Gastroesophageal sphincter (tissue), 4 donors: ENCODE measurements at places on chromosomes 5 and 9.

DNA sequence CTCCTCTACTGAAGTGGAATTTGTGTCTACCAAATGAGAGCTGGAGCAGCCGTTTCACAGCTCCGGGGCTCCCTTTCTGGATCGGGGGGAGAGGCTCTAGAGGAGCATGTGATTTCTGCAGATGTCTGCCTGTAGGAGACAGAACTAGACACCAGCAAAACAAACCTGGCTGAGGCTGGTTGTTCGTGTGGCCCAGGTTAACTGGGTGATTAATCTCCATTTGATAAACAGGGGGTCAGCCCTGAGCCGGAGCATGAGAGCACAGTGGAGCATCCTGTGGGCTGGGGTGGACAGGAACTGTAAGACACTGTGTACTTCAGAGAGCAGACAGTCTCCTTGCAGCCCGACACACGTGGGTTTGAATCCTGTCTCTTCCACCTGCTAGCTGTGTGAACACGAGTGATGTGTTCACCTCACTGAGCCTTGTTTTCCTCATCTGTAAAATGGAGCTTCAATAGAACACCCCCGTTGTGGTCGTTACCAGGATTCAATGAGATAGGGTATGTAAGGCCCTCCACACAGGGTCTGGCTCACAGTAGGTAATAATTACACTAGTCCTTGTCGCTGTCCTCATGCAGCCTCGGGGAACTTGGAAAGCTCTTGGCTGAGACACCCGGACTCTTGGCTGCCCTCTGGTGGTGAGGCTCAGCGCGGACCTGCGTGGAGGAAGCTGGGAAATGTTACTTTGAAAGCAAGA, 12.9 kb downstream of the CXCL14 start:
- peak; percentile 46 for ATAC-seq

DNA sequence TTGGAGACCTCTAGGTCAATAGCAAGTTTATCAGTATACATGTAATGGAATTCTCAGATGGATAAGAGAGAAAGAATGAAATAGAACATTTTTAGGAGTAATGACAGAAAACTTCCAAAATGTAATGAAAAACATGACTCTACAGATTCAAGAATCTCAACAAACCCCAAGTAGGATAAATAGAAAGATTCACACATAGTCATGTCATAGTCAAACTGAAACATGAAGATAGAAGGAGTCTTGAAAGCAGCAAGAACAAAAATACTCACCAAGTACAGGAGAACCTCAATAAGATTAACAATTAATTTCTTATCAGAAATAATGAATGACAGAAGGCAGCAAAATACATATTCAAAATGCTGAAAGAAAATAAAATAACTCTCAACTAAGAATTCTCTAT, 164.5 kb downstream of the SPATA31D1 start:
- no peak for ATAC-seq

- no peak for ATAC-seq
Measured at GRCh38 chr9:31674264-31674663, 710.2 kb upstream of the ACO1 start.

GRCh38 chr9:133505901-133506652, 18.7 kb downstream of the MYMK start:
- ATAC-seq = peak; percentile 72

- peak; percentile 90 for ATAC-seq
Measured at GRCh38 chr5:5340206-5340729, 82.2 kb upstream of the ICE1 start.

GRCh38 chr9:136455043-136456002, 15.7 kb upstream of the INPP5E start:
- ATAC-seq = no peak

DNA sequence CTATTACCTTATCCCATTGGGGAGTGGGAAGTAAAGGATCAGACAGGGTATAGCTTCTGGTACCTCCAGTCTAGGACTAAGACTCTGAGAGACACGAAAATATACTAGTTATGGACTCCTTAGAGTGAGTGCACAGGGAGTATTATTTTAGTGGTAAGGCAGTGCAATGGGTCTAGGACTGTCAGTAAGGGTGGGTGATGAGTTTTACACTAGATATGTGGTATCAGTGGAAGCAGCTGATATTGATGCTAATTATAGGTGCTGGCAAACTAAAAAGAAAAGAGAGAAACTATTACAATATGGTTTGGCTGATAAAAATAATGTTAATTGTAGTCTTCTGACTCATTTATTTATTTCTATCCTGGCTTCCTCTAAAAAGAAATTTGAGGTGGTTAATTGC, 118.6 kb downstream of the UNC13B start:
- no peak for ATAC-seq

- peak; percentile 99 for ATAC-seq
Measured at GRCh38 chr5:177554474-177555111, at the start of gene FAM193B. Gene FAM193B (minus strand): TSS chr5:177554563. CDS start chr5:177554458, 105 bp downstream.

GRCh38 chr5:164518067-164518740, 1012.8 kb downstream of the MAT2B start:
- ATAC-seq = no peak

GRCh38 chr5:178450121-178451028, 139.8 kb downstream of the COL23A1 start:
- ATAC-seq = no peak

DNA sequence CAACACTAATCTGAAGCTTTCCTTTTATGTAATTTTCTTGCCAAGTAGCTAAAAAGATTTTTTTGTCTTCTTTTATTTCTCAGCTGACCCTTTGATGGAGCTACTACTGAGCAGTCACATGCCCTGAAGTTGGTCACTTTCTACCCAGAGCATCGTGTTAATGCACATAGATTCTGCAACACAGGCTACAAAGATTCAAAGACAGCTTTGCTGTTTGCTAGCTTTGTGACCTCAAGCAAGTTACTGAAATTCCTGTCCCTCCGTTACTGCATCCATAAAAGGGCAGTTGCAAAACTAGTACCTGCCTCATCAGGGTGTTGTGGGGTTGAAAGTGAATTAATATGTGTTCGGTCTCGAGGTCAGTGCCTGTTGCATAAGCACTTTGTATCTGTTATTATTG, 179.9 kb downstream of the GAS1 start:
- ATAC-seq = no peak

- no peak for ATAC-seq
Measured at GRCh38 chr5:172835290-172835993, 1.4 kb downstream of the ERGIC1 start.

DNA sequence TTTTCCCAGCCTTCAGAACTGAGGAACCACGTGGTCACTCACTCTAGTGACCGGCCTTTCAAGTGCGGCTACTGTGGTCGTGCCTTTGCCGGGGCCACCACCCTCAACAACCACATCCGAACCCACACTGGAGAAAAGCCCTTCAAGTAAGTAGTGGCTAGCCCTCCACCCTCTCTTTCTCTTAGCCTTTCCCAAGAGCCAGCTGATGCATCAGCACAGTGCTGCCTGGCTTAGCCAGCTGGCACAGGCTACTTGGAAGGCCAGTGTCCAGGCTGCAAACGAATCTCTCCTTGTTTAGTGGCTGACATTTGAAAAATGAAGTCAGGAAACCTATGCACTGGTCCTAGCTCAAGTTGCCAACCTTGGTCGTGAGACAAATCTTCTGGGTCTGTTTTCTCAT, 91.1 kb downstream of the PRDM6 start:
- peak; percentile 53 for ATAC-seq

GRCh38 chr9:7117676-7118561, 360.1 kb downstream of the KDM4C start:
- ATAC-seq = no peak

DNA sequence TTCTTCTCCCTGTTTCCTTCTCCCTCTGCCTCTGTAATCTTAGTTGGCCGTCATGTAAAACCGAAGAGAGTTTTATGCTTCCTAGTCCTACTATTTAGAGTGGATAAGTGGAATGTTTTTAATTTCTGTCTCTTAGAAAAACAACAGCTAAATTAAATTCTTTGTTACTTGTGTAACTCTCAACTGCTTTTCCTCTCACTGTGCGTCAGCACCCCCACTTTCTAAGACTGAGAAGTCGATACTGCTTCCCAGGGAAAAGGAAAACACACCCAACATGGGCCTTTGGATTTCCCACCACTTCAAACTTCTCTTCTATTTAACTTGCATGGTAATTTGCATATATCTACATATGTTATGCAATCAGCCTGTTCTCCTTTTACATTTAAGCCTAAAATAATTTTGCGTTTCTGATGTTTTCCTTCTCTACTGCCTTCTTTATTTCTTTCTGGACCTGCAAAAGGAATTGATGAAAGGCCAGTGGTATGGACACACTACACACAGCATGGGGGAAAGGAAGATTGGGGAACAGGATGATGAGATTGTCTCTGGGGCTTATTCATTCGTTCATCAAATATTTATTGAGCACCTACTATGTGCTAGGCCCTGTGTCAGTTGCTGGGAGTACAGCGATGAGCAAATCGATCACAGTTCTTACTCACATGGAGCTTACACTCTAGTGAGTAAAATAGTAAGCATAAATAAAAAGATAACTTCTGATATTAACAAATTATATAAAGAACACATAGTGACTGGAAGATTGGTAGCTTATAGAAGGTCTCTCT, 52.5 kb upstream of the CTNNA1 start:
- ATAC-seq = no peak

GRCh38 chr5:74153255-74153790, 487.2 kb downstream of the ENC1 start:
- no peak for ATAC-seq

DNA sequence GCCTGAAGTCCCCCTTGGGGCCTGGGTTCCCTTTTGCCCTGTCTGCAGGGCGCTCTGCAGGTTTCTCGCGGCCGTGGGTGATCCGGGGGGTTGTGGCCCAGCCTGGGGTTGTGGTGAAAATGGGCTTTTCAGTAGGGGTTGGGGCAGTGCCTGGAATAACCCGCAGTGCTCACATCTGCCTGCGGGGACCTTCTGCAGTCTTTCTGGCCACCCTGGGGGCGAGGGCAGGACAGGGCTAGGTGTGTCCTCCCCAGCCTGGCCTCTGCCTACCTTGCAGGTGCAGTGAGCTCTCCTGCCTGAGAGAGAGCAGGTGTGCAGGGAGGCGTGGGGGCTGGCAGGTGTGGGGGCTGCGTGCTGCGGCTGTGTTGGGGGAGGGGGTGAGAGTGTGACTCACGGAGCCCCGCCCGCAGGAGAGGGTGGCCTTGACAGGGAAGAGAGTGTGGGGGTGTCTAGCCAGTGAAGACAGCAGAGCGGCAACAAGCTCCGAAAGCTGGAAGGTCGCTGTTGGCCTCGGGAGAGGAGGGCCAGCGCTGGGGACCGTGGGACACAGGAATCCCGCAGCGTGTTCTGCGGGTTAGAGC, 131.4 kb downstream of the MRPL36 start:
- no peak for ATAC-seq

DNA sequence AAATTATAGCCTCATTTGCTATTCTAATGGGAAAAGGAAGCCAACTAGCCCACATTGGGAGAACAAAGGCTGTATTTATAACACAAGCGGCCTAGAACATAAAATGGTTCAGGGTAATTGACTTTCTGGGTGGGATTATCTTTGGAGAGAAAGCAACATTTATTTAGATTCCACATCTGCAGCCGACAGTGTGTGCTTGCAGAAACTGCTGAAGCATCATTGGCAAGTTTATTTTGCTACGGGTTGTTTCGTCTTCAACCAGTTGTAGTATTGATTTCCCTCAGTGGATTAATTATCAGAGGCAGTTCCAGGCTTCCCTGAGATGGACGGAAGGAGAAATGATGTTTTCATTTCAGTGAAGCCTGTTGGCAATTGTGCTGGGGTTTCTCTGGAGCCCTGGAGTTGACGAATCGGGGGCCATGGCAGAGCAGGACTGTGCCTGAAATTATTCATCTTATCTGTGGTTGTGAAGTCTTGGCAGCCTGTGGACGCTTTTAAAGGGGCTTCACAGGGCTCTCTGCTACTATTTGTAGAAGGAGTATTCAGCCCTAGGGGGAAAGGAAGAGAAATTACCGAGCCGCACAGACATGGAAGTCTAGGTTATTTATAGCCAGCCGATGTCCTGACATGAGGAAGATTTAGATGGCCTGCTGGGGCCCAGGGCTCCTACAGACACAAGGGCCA, 290.6 kb upstream of the IRX4 start:
- ATAC-seq = no peak

DNA sequence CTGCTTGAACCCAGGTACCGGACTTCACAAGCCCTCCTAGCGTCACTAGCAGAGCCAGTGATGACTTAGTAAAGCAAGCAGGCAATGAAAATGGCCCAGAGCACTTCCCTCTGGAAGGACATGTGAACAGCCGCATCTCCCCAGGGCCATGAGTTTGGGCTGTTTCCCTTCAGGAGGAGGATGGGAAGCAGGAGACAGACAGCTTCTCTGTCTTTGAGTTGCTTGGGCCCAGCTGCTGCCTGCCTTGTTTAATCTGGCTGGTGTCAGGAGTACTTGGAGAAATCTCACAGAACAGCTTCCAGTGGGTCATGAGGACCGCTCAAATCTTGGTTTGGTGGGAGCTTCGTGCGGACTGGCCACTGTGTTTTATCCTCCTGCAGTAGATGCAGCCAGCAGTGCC, 25.4 kb upstream of the WWC1 start:
- no peak for ATAC-seq

GRCh38 chr5:180521591-180521990, 27.4 kb downstream of the CNOT6 start:
- ATAC-seq = no peak

DNA sequence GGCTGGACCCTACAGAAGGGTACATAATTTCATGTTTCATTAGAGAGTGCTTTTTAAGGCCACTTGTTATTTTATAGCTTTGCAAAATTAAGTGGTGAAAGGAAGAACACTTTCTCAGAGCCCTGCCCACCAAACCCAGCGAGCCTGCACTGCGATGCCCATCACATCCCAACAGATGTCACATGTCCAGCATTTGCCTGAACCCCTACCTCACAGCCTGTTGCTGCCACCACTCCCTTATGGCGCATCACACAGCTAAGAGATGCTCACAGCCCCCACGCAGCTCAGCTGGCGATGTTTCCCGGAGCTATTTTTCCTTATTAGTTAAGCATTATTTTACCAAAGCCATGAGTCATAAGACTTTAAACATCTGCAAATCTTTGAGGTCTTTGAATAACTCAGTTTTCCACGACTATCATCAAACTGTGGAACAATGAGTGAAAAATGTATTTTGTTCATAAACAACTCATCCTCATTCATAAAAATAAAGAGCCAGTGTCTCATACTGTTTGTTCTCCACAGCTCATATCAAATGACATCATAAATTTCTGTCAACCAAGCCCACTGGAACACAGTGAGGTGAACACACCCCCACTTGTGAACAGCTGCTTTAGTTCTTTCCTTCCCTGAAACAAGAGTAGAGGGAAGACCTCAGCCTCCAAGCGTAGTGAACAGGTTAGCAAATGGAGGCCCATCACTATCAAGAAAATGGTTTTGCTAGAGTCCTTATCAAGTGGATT, 104.9 kb downstream of the SYK start:
- no peak for ATAC-seq

DNA sequence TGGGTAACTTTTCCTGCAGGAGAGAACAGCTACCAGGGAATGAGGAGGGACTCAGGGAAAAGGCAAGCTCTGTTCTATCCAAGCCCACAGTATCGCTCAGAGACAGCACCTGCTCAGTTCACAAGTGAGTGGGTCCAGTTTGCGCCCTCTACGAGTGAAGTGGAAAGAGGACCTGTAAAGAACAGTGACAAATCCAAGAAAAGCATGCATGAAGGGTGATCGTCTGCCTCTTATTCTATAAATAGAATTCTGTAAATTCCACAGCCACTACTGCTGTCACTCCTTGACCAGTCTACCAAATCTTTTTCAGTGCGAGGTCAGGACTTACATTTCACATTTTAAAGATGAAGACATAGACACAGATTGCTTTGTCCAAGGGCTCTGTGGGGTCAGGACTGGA, 117.5 kb downstream of the ENTREP1 start:
- no peak for ATAC-seq
